ENCODE measurements at places on chromosomes 11 and 22.

DNA sequence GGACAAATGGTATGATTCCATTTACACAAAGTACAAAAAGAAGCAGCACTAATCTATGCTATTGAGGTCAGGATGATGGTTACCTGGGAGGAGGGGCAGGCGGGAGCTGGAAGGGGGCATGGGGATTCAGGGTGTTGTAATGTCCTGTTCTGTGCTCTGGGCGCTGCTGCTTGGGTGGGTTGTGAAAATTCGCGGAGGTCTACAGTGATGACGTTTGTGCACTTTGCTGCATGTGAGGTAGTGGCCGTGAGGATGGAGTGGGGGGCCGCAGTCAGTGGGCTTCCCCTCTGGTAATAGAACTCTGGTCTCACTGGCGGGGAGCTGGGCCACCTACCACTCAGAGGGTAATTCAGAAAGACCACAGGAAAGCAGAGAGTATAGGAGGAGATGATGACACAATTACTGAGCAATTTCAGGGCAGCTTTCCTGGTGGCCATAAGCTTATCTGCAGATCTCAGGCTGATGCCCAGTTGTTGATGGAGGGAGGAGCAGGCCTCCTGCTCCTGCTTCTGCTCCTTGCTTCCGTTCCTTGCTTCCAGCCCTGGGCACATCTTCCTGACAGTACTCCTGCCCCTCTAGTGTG is 121.5 kb downstream of the CEP164 start:
- no peak for DNase-seq

- no peak for DNase-seq
These were observed 497 bp upstream of the SYT12 start for GRCh38 chr11:67022341-67022933.

GRCh38 chr11:133038850-133039249 is 493.5 kb downstream of the OPCML start:
- no peak for DNase-seq

GRCh38 chr11:12112750-12113149 is 2.4 kb downstream of the MICAL2 start:
- no peak for DNase-seq

GRCh38 chr11:49424136-49424535 is 215.7 kb upstream of the FOLH1 start:
- DNase-seq, result no peak

- DNase-seq, result no peak
These were observed 56.2 kb downstream of the MICAL3 start for GRCh38 chr22:17968126-17968525.

GRCh38 chr11:120102050-120102863 is 35.7 kb downstream of the TRIM29 start:
- no peak for DNase-seq

GRCh38 chr11:64838600-64839334 is 5.7 kb downstream of the CDC42BPG start:
- no peak for DNase-seq

DNA sequence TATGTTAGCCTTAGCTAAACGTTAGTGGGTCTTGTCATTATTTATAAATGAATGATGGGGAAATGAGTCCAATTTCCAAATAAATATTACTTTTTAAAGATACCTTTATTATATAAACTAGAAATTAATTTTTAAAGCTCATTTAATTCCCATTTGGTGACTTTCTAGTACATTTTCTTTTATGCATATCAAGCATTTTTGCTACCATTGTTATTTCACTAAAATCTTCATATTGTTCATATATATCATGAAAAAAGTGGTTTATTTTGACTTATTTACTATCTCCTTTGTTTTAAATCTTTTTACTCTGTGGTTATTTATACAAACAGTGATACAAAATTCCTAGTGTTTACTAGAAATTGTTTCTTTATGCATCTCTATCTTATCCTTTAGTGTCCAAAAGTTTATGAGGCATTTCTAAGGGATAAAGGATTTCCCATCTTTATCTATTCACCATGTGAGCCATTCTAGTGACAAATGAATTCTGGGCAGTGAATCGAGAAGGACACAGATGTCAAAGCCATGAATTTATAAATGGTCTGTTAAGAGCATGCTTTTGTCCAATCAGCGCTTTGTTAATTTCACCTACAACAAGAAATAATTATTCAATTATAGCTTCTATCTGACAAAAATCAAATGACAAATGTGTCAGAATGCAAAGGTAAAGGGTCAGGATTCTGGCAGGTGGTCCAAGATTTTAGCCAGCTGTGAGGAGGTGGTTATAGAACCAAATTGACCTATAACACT is 70.6 kb downstream of the PRMT3 start:
- no peak for DNase-seq

- DNase-seq, result no peak
These were observed 132.8 kb upstream of the RASSF10 start for GRCh38 chr11:12876340-12876739.

DNA sequence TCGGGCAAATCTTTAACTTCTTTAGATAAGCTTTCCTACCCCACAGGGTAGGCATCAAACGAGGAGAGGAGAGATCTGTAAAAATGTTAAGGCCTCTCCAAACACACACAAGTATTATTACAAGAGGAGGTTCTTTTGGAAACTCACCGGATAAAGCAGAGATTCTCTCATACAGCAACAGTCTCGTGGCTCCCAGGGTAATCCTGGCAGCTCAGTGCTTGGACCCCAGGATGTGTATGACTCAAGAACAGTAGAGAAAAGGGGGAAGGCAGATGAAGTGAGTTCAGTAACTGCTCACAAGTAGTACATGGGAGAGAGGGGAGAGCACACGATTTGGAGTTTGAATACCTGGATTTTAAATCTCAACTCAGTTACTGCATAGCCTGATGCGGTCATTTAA is 120.9 kb downstream of the FEZ1 start:
- DNase-seq, result no peak

GRCh38 chr22:25139062-25139461 is 60.6 kb upstream of the CRYBB3 start:
- no peak for DNase-seq

- DNase-seq, result no peak
These were observed 14.3 kb downstream of the DGKZ start for GRCh38 chr11:46361283-46362155.

DNA sequence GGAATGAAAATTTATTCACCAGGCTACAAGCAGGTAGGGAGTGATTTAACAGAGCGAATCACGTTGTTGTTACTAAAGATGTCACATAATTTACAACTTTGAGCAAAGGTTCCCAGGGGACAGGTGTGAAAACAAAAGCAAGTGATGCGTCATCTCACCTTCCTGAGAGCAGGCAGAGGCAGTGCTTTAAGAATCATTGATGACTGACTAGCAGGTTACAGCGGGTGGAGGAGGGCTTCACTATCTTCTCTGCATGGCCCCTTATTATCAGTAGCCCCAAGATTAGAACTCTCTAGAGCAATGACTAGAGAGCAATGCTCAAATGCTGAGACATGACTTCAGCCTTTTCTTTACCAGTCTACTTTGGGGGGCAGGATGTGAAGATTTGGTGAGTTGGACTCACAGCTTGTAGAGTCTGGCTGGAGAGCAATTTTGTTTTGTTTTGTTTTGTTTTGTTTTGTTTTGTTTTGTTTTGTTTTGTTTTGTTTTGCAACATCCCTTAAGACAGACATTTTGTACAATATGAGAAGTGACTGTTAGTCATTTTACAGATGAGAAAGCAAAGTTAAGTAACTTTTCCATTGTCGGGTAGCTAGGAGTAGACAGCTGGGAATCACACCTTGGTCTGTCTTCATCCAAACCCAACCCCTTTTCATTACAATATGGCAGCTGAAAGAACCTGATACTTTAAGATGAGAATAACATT is 84.8 kb downstream of the SLC1A2 start:
- no peak for DNase-seq

GRCh38 chr11:124896071-124896750 is 1.5 kb downstream of the ROBO4 start:
- DNase-seq, result no peak

DNA sequence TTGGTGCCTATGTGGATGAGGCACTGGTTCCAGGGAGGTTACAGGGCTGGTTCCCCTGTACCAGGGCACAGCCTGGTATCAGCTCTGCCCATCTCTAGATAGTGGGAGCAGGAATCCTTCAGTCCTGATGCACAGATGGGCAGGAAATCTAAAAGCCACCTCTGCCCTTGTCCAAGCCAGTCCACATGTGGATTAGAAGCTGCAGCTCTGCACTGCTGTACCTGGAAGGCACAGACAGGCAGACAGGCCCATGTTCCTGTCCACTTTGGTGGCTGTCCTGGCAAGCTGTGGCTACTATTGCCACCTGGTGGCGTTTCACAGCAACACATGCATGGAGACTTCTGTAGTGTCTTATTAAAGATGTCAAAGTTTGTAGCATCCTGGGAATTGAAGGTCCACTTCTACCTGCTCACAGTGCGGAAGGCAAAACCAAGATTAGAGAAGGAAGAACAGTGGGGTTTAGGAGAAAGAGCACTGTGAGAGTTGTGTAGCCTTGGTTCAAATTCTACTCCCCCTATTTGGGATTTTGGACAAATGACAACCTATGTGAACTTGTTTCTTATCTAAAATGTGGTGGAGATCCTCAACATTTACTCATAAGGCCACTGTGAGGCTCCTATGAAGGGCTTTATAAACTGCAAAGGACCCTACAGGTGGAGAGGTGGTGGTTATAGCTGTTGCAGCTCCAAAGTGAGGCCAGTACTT is 30.1 kb downstream of the NAV2 start:
- DNase-seq, result peak; percentile 40

GRCh38 chr11:19173004-19173689 is 28.6 kb downstream of the CSRP3 start:
- no peak for DNase-seq

All from stimulated activated CD8-positive, alpha-beta memory T cell treated with anti-CD3 and anti-CD28 coated beads, Interleukin-2, amount 100 ng/mL, for 1 hour (primary cell).